ENCODE measurements at places on chromosomes 6 and 20.

- DNase-seq = no peak
Observed at GRCh38 chr6:128483472-128484135, 36.8 kb downstream of the PTPRK start.

- DNase-seq = no peak
Observed at GRCh38 chr20:38995536-38996044, 33.4 kb downstream of the DHX35 start.

DNA sequence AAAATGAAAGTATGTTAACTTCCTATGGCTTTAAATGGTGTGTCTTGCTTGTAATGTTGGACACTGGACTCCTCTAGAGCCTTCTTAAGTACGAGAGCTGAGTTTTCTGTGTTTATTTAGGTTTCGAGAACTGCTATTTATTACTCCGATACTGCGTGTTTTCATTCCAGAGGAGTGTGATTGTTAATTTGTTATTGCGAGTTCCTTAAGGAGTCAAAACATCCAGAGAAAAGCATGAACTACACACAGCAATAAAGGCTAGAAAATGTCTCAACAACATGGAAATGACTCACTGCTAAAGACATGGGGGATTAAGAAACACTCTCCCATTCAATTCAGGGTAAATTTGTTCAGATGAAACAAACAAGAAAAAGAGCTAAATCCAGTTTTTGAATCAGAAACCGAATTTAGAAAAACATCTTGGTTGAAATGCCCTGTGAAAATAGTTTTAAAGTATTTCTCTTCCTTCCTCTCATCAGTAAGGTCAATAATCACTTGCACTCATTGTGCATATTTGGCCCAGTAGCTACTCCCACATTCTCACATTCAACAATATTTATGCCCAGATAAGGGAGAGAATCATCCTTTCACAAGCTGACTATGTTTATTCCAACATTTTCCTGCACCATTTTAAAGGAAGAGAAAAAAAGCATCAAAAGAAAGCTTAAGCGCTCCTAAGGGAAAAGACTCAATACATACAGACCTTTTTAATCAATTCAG lies 36.0 kb downstream of the ATXN1 start:
- peak; percentile 92 for DNase-seq

GRCh38 chr6:135936606-135937005 lies 85.1 kb downstream of the PDE7B start:
- DNase-seq = peak; percentile 97

- no peak for DNase-seq
Observed at GRCh38 chr6:105868823-105869460, 217.2 kb upstream of the PRDM1 start.

DNA sequence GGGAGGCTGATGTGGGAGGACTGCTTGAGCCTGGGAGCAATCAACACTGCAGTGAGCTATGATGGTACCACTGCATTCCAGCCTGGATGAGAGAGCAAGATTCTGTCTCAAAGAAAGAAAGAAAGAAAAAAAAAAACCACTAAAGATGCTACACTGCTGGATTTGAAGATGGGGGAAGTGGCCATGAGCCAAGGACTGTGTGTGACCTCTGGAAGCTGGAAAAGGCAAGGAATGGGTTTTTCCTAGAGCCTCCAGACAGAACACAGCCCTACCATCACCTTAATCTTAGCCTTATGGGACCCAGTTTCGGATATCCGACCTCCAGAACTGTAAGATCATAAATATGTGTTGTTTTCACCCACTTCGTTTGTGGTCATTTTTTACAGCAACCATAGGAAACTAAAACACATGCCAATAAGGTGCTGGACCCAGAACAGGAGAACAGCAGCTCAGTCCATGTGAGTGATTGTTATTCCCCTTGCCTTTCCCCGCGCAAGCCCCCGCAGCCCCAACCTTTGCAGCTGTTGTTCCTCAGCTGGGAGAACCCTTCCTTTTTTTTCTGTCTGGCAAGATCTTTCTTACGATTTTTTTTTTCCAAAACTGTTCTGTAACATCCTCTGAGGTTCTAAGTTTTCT lies 11.1 kb upstream of the VAPB start:
- DNase-seq = no peak
